ENCODE measurements at places on chromosomes 12 and 14.

GRCh38 chr12:94062796-94063635, 85.4 kb upstream of the PLXNC1 start:
- DNase-seq = no peak

GRCh38 chr12:24754690-24755638, 193.9 kb downstream of the BCAT1 start:
- peak; percentile 49 for DNase-seq

GRCh38 chr12:119687406-119687805, 19.5 kb downstream of the PRKAB1 start:
- no peak for DNase-seq

GRCh38 chr14:37215345-37215744, 17.6 kb downstream of the MIPOL1 start:
- DNase-seq = no peak

DNA sequence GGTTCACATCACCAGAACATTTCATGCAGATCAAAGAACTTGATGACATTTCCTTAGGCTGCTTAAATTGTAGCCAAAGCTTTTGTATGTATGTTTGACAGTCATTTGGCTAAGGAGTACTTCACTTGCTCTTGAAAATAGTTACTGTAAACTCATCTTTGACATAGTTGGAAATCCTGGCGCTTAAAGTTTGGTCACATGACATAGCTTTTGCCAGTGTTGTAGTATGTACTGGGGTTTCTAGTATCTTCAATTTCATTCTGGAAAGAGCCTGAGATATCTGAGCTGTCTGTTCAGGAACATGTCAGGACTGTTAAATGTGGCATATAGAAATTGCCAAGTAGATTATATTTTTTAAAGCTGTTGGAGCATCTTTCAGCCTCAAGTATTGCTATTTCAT, 55.7 kb downstream of the WDR20 start:
- DNase-seq = no peak

GRCh38 chr12:45969084-45969483, 21.3 kb downstream of the SCAF11 start:
- DNase-seq = no peak

DNA sequence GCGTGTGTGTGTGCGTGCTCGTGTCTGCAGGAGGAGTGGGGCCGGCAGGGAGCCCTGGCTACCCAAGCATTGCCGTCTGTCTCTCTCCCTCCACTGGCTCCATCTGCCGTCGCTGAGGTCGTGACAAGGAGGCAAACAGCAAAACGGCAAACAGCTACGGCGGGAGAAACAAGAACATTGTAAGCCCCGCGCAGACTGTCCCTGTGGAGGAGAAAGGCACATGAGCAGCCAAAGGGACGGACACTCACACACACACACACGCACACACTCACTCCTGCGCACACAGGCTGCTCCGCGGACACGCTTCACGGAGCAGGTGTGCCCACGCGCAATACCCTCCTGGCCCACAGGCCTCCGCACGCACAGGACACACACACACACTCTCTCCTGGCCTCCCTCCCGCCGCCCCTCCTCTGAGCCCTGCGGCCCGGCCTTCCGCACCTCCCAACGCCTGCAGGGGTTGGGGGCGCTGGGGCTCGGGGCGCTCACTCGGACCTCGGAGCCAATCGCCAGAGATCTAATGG, 905 bp downstream of the CISTR start:
- DNase-seq = no peak

DNA sequence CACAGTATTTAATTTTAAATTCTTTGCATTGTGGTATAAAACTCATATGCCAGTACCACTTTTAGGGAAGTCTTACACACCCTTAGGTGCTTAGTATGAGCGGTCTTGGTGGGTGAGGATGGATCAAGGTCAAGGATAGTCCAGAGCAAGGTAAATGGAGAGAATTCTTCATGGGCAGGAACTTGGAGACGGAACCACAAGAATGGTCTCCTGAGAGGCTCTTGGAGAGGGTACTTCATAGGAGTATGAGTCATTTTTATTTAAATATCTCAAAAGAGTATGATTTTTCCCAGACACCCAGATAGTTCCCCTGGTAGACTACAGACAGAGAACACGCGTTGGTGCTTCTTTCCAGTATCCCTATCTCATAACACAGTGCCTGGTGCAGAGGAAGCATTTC, 21.9 kb downstream of the HSPB8 start:
- DNase-seq = no peak

DNA sequence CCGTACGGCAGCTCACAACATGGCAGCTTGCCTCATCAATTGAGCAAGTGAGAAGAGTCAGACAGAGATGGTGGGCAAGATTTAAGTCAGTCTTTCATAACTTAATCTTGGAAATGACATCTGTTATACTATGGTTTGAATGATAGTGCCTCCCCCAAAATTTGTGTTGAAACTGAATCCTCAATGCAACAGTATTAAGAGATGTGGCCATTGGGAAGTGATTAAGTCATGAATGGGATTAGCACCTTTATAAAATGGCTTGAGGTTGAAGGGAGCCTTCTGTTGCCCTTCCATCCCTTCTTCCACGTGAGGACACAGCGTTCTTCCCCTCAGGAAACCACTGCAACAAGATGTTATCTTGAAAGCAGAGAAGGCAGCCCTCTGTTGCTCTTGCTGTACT, 124.2 kb downstream of the C12orf75 start:
- no peak for DNase-seq

DNA sequence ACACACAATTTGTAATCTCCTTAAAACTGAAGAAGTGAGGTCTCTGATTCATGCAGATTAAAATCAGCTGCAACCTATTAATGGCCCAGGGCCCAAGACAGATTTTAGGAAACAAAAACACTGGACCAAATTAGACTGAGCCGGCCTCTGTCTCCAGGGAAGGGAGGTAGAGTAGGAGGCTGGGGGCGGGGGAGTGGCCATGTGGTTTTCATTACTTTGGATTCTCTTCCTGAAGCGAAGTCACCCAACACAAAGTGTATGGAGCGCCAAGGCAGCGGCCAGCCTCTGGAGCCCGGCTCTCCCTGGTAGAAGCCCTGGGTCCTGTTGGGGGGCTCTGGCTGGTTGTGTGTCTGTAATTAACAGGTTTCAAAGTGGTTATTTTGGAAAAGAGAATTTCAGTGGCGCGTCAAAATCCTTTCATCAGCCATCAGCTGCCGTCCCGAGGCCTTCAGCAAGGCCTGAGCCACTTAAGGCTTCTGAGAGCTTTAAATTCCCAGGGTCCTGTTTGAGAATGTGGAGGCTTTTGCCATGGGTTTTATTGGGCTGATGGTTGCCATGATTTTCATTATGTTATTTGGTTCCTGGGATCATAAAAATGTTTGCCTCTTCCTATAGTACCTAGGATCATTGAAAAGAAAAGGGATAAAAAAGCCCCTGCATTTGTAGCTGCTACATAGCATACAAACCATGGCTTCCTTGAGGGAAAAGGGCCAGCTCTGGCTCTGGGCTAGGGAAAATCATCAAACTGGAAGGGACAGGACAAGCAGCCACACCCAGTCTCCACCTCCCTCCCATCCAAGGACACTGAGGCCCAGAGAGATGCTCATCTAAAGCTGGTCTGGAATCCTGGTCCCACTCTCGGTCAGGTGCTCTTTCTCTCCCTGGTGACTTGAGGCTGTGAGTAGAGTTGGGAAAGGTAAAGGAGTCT, 282.4 kb downstream of the ZFP36L1 start:
- DNase-seq = no peak

DNA sequence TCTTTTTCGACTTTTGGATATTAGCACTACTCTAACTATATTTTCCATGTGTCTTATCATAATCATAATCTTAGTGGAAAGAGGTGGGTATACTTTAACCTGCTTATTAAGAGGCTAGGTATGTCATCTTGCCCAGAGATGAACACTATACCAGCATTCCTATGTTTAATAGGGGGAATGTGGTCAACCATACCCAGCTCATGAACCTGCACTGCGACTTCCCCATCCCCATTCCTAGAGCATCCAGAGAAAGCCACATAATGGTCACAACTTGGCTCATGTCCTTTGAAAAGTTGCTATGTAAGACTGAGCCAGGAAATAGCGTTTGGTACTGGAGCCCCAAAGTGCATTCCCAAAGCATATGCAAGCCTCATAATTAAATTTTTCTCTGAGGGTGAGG, 55.2 kb downstream of the TMCC3 start:
- no peak for DNase-seq

DNA sequence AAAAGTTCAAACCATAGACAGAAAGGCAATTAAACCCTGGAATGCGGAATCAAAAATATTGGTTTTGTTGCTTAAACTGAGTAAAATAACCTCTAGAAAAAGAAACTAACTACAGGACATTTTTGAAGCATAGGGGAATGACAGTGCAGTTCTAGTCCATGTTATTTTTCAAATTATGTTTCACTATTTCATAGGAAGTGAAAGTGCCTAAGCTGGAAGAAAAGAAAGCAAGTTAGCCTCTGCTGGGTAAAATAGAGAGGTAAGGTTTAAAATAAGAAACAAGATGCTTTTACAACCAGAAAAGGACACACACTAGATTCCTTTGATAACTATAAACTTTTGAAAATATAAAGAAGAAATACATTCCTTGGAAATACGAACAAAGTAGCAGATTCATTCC, 1.1 kb downstream of the CLECL1 start:
- DNase-seq = no peak

DNA sequence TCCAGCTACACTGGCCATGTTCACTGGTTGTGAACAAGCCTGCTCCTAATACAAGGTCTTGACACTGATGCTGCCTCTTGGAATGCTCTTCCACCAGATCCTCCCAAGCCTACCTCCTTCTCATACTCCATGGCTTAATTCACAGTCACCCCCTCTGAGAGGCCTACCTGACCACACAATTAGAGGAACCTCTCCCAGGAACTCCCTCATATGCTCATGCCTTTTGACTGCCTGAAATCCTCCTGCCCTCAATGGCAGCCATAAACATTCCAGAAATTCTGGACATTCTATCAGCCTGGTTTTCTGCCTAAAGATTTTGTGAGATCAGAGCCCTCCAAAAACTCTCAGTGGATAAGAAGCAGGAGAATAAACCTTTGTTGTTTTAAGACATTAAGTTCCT, 340.2 kb downstream of the C12orf75 start:
- DNase-seq = peak; percentile 20

- DNase-seq = no peak
These were observed 469.1 kb upstream of the PRICKLE1 start for GRCh38 chr12:43058616-43059015.

DNA sequence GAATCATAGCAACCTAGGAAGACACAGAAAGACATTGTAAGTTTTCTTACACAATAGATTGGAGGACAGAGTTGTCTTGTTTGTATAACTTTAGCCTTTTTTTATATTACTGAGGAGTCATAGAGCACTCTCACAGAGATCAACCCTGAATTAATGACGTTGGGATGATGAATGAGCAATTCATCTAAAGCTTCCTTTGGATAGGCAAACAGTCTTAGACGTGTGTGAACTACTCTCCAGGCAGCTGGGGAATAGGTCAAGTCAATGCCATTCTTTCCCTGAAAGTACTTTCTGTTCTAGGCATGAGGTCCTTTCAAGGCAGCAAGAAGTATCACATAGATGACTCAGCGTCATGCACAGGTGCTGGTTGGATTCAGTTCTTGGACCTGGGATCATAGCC, 369.1 kb upstream of the NOVA1 start:
- no peak for DNase-seq

GRCh38 chr14:96876747-96877146, 79.6 kb downstream of the VRK1 start:
- DNase-seq = no peak

DNA sequence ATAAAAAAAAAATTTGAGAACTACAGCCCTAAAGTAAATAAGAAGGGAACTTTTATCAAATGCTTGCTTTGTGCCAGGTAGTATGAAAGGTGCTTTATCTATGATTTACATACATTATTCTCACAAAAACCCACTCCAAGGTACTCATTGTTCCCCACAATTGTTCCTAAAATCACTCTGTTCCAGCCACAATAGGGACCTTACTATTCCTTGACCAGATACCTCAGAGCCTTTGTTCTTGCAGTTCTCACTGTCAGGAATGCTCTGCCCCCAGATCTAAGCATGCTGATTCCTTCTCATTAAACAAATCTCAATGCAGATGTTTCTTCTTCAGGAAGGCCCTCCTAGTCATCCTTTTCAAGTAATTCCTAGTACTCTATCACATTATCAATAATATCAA, 60.2 kb downstream of the PPP1R12A start:
- no peak for DNase-seq

DNA sequence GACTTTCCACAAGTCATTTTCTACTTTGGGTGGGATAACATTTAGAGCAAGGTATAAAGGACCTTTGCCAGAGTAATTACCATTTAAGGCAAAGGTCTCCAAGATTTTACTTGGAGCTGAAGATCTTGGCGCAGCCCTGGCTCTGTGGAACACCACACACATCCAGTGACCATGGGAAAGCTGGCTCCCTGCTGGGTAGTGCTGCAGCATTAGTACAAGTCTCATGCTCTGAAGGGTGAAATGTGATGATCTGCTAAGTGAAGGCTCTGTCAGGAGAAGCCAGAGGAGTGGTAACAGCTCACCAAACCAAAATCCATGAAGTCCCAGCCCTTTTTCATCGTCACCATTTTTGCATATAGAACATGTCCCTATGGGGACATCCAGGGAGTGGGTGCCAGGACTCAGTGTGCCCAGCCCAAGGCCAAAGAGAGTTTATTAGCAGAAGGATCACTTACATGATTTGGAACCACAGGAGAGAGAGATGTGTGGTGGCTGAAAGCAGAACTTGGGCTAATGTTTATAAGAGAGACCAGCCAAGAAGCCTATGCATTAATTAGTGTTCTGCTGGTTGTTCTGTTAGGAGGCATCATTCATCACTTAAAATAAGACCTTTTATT, 110.7 kb downstream of the SLC38A6 start:
- DNase-seq = no peak

DNA sequence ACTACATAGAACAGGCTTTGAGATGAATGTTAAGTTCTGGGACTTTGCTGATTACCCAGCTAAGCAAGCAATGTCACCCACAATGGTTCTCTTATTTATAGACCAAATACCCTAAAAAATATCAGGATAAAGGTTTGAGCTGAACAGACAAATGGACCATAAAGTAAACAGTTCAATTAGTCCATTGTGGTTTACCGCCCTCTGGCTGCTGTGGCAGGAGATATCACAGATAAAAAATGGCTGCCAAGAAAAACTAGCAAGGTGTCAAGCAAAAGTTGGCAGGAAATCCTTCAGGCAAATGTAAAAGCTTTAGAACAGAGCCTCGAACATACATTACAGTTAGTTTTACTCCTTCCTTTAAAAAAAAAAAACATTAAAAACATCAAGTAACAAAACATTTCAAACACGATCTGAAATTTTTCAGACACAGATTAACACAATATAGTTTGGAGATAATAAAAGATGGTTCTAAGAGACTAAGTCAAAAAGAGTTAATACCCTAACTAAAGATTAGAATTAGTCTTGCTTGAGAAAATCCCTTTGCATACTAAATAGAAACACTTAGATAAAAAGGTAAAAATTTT, 41.3 kb downstream of the MED13L start:
- DNase-seq = peak; percentile 60

Data from kidney glomerular epithelial cell (primary cell).